ENCODE measurements at places on chromosomes 4 and X.

DNA sequence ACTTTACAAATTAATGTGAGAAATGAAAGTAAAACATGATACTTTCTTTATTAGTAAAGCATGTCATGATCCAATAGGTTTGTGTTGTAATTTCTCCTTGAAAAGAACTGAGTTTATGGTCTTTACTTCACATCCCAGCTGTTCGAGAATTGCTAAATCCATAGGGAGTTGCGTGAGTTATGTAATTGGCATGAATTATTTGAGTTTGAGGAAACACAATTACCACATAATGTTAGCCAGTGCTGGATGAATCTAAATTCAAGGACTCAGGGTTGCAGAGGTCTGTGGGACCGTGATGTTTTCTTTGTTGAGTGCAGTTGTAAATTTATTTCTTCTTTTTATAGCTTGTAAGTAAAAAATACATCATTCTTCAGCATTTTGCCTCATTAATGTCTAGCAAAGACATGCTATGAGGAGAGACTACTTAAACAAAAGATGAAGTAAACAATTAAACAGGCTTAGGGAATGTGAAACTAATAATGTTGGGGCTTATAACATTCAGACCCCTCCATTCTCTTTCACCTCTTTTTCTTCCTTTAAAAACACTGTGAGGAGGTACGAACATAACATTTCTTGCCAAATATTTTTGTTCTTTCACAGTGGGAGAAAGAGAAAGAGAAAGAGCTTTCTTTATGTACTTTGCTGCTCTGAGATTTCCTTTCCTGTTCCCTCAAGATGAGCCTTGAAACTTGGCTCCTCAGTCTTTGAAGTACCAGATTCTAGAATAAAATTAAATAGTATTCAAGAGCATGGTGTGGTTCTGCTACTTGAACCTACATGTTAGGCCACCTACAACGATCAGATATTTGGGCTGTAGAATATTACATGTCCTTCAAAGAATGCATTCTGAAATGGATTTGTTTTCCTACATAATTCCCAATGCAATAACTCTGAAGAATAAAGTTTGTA is 159.6 kb upstream of the ANK2 start:
- no peak for DNase-seq

- DNase-seq, result no peak
Observed at GRCh38 chr4:154364066-154364845, 127.3 kb downstream of the DCHS2 start.

GRCh38 chr4:165464813-165465381 is 86.1 kb downstream of the CPE start:
- no peak for DNase-seq

- no peak for DNase-seq
Observed at GRCh38 chr4:135492439-135492838, 1290.8 kb upstream of the PABPC4L start.

DNA sequence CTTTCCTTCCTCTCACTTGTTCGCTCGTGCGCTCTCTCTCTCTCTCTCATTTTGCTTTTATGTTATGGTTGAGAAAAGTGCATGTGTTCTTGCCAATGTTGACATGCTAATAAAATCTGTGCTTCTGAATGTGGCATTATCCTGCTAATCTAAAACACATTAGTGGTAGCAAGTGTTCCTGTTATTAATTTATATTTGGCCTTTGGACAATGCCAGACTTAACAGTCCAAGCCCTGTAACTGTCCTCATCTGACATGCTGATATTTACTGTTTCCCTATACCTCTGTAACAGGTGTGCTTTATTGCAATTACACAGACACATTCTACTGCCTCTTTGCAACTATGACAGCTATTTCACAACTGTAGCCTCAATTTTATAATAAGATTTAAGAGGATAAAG is 2.7 kb downstream of the PPARGC1A start:
- no peak for DNase-seq

DNA sequence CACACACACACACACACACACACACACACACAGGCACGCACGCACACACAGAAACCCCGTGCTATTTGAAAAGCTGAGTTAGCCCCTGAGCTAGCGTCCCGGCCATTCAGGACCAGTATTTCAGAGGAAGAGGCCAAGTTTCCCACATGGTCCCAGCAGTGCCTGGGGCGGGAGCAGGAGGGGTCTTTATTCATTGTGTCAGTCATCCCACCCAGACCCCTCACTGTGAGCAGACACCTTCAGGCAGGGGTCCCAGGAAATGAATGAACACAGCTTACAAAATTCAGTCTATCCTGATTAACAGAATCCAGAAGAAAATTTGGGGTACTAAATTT is 58.1 kb downstream of the ZFYVE28 start:
- DNase-seq, result no peak

DNA sequence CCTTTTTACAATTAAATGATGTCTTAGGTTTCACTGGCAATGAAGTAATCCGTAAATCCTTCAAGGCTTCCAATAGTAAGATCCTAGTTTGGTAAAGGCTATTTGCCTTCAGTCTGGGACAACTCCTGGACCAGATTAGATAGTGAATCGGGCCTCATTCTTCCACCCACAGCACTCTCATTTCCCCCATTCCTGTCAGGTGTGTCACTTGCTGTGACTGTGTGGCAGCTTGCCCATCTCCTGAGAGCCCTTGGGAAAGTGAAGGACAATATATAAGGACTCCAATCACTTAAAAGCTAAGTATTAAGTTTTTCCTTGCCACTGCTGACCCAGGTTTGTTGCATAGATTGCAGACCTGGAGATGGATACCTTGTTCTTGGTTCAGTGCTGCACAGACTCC is 3.3 kb upstream of the GASK1B start:
- DNase-seq, result no peak

DNA sequence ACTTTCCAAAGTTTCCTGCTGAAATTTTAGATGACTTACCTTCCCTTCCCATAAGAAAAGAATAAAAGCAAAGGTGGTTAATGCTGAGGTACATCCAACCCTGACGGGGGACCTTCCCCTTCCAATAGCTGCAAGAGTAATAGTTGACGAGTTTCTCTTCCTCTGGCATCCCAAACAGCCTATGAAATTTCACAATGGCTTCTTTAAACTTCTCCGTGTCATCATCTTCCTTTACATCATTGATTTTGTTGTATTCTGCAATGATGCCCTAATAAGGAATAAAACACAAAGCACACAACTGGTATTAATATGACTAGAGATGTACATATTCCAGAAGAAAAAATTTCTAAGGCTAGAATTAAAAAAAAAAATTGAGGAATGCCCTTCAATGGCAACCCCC is 76.6 kb downstream of the TBC1D9 start:
- DNase-seq, result no peak

GRCh38 chrX:34288782-34289181 is 156.7 kb upstream of the FAM47A start:
- DNase-seq, result no peak

DNA sequence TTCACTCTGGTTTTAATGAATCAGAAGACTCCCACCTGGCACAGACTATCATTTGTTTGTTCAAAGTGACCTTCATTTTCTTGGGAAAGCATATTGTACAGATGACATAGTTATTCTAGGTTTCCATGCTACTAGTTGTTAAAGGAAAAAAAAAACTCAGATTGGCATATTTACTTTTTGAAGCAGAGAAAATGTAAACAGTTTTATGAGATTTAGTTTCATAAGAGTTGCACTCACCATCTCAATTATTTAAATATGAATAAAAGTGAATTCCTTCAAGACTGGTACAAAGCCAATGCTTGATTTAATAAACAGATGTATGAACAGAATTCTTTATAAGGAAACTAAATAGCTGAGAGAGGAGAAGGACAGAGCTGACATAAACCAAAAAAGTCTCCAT is 280.3 kb upstream of the UGT8 start:
- no peak for DNase-seq

- no peak for DNase-seq
Observed at GRCh38 chrX:149908308-149908707, 21.1 kb upstream of the HSFX4 start.

DNA sequence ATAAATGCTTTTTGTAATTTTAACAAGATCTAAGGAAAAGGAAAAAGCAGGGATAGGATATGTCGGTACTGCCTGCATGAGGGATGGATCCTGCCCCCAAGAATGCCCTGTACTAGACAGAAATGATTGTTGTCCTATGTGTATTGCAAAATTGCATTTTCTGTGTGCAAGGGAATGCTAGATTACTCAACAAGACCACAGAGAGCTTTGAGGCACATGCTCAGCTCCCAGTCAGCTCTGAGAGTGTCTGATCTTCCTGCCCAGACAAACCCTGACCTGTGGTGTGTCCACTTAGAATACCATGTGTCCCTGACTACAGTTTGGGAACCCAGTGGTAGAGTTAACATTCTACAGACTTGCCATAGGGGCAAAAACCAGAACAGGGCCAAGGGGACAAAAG is 129.2 kb upstream of the PAK3 start:
- DNase-seq, result no peak

GRCh38 chr4:15188605-15189539 is 186.6 kb downstream of the CPEB2 start:
- DNase-seq, result no peak

- no peak for DNase-seq
Observed at GRCh38 chr4:158008551-158009218, 164.1 kb downstream of the GASK1B start.

DNA sequence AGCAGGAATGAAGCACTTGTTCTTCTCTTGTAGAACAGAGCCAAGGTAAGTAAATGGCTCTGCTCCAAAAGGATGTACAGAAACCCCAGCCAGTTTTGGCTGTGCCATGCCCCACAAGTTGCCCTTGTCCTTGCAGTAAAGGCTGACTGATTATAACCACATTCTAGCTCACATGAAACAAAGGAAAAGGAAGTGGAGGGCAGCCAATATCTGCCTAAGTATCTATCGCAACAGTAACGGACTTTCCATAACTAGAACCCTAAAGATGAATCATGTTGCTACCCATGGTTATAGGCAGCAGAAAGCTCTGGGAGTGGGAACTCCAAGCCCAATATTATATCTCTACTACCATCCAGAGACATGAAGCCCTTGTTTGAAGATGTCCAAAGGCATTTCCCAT is 95.7 kb downstream of the COMMD8 start:
- DNase-seq, result peak; percentile 2

DNA sequence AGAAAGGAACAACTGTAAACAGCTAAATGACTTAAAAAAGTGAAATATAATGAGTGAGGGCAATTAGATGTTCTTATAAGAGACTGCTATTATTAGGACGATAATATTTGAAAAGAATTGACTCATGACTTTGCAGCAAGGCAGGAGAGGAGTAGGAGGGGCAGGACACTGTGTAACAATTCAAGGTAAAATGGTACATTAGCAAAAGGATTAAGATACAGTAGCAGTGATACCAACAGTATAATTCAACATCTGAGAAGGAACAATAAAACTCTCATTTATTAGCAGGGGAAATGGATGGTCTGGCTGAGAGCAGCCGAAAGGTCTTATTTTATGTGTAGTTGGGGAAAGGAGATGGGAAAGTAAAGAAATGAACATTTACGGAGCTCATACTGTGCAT is 315.5 kb upstream of the BOD1L1 start:
- no peak for DNase-seq

- no peak for DNase-seq
Observed at GRCh38 chr4:76996445-76996844, 46.9 kb downstream of the SEPTIN11 start.

DNA sequence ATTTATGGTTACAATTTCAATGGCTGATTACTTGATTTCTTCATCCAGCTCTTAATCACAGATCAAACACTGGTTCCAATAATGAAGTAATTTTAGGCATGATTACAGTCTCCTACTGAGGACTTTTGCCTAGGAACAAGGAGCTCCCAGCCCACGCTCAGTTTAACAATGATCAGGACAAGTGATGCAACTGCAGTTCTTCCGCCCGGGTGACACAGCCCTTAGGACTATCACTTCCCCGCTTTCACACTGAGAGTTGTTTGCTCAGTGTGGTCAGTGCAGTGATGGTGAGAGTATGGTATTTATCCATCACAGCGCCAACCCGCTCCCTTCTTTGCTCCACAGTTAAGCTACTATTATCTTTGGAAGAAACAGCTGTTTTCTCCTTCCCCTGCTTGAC is 203.2 kb upstream of the MBNL3 start:
- no peak for DNase-seq

GRCh38 chrX:76428243-76429130 is 977 bp downstream of the MAGEE1 start:
- DNase-seq, result no peak

DNA sequence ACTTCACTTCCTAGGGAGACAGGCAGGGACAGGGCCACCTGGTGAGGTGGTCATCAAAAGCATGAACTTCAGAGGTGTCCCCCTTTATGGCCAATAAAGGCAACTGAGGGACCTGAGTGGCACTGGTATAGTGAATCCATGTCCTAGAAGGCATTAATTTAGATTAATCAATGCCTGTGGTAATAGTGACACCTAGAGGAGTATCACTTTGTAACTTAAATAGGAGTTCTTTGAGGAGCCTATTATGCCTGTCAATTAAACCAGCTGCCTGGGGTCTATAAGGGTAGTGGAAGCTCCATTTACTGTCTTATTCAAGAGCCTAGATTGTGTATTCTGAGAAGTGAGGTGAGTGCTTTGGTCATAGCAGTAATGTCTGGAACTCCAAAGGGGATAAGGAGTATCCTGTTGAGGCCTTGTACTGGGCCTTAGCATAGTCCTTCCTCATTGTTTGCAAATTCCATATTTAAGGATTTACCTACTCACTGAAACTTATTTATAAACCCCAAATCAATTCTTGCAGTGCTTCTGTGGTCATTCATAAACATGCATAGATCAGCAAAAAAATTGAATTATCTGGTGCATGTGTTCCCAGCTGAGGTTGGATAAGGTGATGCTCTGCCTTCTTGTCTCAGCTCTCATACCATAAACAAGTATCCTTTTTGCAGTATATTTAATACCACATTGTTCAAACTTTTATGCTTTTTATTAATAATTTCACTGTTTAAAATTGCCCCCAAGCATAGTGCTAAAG is 213.8 kb upstream of the RADX start:
- DNase-seq, result no peak

GRCh38 chr4:185304541-185304940 is 91.2 kb downstream of the LRP2BP start:
- no peak for DNase-seq

DNA sequence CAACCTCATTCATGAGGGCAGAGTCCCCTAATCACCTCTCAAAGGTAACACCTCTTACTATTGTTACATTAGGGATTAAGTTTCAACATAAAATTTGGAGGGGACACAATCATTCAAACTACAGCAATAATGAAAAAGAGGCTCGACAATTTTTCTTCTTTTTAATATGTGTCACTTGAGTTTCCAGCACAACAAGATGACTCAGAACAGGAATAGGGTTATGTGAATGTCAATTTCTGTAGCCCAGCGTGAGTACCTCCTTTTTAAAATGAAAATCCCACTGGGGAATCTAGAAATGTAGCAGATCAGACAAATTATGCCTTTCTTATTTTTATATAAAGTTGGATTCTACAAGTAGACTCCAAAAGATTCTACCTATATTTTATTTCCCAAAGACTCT is 83.7 kb downstream of the ZNF330 start:
- DNase-seq, result no peak

DNA sequence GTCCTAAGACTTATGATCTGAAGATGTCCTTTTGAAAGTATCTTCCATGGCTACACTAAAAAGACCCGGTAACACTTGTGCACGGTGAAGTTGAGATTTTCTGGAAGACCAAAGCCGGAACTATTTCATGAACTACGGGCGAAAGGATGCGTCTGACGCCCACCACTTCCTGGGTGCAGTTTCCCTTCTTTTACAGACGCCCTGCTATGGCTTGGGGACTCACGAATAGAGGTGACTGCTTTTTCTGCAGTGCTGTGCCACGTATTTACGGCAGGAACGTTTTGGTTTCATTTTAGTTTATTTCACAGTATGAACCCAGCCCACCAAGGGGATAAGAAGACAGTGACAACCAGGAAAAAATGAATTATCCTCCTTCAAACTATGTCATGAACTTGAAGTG is 180.4 kb downstream of the AFAP1 start:
- DNase-seq, result no peak

GRCh38 chrX:136585262-136585661 is 53.2 kb downstream of the VGLL1 start:
- no peak for DNase-seq

Data from bone marrow (tissue), 2 donors.